Fibroblast of skin of scalp (primary cell): ENCODE measurements at places on chromosomes 1 and 21.

DNA sequence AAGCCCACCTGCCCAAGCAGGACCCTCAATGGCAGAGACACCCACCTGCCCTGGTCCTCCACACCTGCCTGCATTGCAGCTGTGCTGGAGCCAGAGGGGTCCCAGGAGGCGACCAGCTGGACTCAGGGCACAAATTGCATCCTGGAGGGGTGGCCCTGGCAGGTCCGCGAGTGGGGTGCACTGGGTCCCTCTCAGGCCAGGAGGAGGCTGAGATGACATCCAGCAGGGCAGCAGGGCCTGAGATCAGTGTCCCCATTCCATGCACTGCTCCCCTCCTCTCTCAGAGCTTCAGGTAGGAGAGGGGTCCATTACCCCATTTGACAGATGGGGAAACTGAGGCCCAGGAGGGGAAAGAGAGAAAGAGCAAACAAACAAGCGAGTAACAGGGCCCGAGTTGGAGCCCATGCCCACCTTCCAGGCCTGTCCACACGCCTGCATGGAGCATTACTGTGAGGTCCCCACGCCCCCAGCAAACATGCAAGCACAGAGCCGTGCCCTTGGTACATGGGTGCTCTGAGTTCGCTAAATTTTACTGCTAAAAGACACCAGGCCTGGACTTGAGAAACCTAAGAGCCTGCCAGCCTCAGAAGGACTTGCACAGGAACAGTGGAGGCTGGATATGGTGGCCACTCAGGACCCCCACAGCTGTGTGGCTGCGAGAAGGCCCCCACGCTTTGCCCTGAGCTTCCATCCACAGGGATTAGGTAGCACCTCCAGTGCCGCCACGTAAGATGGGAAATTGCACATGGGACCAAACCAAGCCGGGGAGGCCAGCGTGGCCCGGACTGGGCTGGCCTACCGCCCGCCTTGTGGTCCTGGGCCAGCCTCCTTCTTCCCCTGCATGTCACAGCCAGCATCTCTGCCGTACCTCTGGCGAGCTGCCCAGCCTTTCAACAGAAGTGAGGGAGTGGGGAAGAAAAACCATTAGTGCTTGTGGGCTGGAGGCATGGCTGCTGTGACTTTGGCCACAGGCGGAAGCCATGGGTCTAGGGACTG is 7.4 kb downstream of the WNT3A start:
- peak; percentile 58 for DNase-seq

DNA sequence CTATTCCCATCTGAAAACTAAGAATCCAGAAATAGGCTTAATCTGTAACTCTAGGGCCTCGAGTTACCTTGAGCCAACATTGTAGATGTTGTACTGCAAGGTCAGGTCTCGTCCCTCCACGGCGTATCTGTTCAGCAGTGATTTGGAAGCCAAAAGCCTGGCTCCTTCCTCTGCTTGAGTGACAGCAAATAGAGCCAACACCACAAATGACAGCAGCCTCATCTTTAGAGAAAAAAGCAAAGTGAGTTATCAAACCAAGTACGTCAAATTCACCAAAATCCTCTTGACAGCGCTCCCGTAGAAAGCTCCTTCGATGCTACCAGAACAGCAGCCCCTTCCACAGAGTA is 832 bp downstream of the SSR2 start:
- DNase-seq = no peak

GRCh38 chr1:111587509-111588174 is 31.9 kb upstream of the RAP1A start:
- DNase-seq = no peak

DNA sequence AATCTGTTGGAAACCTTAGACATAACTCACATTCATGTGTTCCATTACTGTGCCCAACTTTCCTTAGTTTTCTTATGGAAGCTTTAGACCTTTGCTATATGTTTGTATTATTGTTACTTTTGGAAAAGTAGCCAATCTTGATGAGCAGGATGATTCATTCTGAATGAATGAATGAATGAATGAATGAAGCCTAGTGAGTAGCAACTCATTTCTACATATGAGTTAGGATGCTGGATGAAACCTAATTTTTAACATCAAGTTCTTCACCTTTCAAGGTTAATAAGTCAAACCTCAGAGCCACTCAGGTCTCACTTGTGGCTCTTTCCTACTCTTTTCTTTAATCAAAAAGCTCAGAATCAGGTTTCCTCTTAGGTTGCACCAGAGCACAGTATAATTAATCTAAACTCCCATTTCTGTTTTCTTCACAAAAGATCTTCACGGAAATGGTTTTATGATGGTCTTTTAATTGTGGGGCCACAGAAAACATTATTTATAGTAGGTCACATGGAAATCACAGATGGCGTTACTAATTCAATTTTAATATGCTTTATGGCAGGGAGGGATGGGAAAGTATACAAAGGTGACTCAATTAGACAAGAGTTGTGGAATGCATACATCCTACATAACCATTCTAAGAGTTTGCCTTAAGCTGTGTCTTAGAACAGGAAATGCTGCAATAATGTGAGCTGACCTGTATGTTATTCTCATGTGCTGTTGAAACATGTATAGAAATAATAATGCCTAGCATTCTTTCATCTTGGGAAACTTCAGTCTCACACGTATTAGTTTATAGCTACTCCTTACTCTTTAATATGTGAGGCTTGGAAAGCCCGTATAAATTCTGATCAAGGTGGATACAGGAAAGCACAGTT is 4.5 kb upstream of the DDX59 start:
- DNase-seq = peak; percentile 43

DNA sequence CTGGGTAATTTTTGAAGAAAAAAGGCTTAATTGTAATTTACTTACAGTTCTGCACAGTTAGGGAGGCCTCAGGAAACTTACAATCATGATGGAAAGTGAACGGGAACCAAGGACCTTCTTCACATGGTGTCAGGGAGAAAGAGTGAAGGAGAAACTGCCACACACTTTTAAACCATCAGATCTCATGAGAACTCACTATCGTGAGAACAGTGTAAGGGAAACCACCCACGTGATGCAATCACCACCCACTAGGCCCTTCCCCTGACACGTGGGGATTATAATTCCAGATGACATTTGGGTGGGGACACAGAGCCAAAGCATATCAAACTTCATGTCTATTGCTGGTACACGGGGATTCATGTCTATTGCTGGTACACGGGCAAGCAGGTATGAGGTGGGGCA is 5.3 kb upstream of the SFT2D2 start:
- DNase-seq = no peak

DNA sequence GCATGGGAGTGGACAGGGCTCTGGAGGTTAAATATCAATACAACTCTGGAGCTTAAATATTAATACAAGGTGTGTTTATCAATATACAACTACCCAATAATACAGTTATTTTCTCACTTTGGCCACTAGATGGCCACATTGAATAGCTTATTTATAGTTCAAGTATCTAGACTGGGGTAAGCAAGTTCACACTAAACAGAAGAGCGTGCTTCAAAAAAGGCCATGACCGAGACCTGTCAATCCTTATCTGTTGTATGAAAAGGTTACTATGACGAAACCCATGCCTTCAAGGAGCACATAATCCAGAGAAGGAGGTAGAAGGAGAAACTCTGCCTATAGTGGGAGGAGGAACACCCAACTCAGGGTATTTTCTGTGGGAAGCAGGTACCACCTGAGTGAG is 29.1 kb downstream of the CHML start:
- peak; percentile 71 for DNase-seq

- DNase-seq = no peak
Measured at GRCh38 chr21:44706706-44707581, 4.4 kb downstream of the TSPEAR start.

GRCh38 chr1:85344256-85344694 is 67.8 kb upstream of the BCL10 start:
- DNase-seq = peak; percentile 43

DNA sequence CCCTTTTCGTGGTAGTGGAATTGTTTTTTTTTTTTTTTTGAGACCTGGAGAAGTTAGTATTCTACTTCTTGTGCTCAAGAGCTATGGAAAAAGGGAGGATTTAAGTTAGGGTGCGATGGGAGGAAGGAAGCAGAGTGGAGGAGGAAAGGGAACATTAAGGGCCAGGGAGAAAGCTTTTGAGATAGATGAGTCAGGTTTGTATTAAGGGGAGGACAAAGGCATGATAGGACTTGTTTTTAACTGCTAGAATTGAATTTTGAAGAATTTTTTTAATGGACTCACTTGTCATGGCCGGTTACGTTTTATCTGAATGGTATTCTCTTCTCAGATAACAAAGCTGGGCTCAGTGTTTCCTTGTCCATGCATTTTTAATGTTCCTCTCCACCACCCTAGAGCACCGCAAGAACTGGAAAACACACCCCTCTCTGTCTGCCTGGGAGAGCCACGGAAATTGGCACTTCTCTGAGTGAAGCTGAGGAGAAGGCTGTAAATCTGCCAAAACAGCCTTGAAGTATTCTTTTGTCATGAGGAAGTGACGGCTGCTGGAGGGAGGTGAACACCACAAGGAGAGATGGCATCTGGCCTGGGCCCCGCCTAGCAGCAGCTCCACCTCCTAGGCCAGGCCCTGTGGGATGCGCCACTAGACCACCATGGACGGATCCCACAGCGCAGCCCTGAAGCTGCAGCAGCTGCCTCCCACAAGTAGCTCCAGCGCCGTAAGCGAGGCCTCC is 3.5 kb downstream of the NIPAL3 start:
- peak; percentile 81 for DNase-seq

DNA sequence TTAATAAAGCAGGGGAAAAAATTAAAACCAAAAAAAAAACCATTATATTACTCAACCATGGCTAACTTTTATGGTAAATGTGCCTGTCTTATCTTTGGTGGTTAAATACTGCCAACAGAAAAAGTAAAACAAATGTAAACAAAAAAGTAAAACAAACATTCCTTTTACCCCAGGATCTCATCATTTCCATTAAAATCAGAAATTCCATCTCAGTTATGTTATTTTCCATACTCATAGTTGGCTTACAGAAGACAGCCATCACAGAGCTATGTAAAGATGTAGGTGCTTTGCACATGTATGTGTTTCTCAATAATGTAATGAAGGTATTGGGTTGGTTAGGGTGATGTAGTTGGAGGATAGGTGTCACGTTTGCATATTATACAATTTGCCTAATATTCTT is 185.0 kb downstream of the KCNK2 start:
- no peak for DNase-seq

GRCh38 chr1:159854116-159854692 is 8.3 kb downstream of the VSIG8 start:
- DNase-seq = peak; percentile 46

DNA sequence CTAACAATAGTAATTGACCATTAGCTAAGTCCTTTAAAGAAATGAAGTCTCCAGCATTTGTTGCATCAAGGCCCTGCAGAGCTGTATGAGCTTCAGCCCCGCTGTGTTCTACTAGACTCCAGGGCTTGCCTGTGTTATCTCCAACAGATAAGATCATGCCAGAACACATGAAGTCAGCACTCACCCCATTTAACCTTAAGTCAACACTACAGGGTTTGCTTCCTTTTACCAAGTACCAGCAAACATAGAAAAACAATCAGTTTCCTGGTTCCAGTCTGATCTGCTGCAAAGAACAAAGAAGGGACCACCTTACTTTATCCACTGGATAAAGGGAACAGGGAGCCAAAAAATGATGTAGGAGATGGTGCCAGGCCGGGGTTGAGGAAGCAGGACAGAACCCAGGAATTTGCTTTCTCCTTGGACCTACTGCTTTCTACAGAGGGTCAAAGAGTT is 41.3 kb upstream of the ENAH start:
- DNase-seq = peak; percentile 41

GRCh38 chr1:3074297-3074741 is 5.3 kb downstream of the PRDM16 start:
- peak; percentile 19 for DNase-seq

- no peak for DNase-seq
Measured at GRCh38 chr1:182520736-182521135, 68.3 kb downstream of the RNASEL start.

- DNase-seq = no peak
Measured at GRCh38 chr1:94504601-94505000, 37.0 kb downstream of the F3 start.

DNA sequence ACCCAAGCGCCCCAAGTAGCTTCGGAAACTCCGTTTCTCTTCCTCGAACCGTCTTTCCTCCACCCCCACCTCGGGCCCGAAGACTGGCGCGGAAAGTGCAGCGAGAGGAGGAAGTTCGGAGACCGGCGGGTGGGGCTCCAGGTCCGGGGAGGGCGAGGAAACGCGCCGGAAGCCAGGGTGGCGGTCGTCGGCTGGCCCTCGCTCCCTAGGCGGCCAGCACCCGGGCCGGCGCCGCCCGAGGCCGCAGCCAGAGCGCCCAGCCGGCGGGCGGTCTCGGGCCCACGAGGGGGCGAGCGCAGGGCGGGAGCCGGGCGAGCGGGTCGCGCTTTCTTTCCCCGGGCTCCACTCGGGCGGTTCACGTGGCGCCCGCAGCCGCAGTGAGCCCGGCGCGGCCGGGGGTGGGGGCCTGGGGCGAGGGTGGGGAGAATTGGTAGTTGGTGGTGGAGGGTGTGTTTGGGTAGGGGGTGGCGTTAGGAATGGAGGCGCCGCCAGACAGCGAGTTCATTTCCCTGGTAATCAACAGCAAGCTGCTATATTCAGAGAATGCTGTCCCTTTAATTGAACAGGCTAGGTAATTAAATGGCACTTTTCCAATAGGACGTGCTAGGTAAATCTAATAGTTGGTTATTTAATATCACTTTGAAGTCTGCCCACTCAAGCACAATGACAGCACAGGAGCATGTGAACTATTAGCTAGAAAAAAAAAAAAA is 6.7 kb downstream of the LMO4 start:
- peak; percentile 46 for DNase-seq

DNA sequence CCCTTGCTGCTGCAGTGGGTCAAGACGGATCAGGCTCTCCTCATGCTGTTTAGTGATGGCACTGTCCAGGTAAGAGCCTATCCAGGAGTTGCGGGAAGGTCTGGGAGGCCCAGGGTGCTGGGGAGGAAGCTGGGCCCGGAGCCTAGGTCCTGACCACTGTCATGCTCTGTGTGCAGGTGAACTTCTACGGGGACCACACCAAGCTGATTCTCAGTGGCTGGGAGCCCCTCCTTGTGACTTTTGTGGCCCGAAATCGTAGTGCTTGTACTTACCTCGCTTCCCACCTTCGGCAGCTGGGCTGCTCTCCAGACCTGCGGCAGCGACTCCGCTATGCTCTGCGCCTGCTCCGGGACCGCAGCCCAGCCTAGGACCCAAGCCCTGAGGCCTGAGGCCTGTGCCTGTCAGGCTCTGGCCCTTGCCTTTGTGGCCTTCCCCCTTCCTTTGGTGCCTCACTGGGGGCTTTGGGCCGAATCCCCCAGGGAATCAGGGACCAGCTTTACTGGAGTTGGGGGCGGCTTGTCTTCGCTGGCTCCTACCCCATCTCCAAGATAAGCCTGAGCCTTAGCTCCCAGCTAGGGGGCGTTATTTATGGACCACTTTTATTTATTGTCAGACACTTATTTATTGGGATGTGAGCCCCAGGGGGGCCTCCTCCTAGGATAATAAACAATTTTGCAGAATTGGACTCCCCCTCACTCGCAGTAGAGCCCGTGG is 1.7 kb downstream of the DYNLT4 start:
- no peak for DNase-seq

- no peak for DNase-seq
Measured at GRCh38 chr1:64536836-64537490, 67.0 kb downstream of the CACHD1 start.

- DNase-seq = no peak
Measured at GRCh38 chr1:58978096-58978495, 194.2 kb upstream of the JUN start.
